ENCODE measurements at places on chromosomes 2 and 18.

DNA sequence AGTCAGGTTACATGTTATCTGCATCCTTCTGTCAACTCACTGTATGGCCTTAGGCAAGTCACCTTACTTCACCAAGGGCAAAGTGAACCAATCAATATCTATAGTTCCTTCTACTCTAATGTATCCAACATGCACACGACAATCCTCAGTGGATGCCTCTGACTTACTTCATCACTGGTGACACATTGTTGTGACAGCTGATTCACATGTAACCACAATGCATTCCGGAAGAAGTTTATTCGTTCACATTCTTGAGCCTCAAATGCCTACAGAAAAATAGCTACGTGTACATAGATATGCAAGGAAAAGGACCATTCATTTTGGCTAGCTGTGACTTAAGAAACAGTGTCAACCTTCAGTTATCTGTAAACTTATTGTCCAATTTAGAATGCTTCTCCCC, 26.3 kb upstream of the EPG5 start:
- DNase-seq: no peak

DNA sequence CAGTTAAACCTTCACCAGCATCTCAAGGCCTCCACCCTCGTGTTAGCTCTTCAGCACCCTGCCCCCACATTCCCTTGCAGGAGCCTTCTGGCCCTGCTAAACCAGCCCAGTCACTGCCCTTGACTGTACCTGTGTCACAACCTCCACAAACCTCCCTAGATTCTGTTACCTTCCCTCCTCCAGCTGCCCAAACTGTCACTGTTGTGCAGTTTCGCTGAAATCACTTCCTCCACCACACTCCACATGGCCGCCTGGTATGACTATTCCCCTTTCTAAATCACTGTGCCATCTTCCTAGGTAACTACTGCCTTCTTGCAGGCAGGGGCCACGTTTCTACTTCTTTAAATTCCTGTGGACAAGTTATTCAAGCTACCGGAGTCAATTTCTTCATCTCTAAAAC, 160.2 kb downstream of the GALNT14 start:
- DNase-seq: no peak

DNA sequence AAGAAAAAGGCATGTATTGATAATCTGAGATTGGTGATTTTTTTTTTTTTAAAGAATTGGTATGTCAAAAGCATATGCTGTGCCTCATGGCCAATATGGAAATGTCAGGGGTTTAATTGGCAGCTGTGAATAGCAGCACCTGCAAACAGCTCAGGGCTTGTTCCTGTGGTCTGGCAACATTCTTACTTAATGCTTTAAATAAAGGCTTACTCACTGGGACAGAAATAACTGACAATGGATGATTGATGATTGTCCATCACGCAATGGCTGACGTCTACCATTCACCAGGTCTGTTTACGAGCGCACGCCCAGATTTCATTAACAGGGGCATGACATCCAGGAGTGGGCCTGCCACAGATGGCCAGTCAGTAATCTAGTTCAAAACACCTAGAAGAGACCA, 66.7 kb downstream of the ETAA1 start:
- DNase-seq: no peak

GRCh38 chr2:23425338-23425871, 40.4 kb downstream of the KLHL29 start:
- no peak for DNase-seq

DNA sequence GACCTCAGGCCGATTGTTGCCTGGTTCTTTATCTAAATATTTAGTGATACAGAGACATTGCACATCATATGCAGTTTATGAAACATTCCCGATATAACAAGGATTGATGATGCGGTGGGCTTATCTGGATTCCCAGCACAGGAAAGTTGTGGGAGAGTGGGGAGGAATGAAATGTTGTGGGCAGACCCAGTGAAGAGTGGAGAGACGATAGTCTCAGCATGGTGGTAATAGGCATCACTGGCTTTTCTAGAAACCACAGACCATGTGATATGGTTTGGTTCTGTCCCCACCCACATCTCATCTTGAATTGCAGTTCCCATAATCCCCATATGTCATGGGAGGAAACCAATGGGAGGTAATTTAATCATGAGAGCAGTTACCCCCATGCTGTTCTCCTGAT, 34.8 kb upstream of the RND3 start:
- DNase-seq: no peak

DNA sequence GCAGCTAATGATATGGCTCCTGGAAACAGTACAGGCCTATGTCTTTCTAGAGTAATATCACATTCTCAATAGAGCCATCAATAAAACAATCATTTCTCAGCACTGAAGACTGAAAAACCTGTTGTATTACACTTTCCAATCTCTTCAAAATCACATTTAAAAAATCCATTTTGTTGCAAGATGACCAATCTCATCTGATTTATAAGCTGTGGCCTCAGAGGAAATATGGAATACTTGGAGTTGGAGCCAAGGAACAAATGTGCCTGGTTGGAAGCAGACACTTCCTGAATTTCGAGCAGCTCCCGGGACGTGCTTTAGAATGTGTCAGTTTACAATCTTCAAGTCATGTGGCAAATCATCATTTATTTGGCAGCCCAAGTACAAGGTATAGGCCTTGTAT, 114.5 kb downstream of the ADCYAP1 start:
- DNase-seq: no peak

DNA sequence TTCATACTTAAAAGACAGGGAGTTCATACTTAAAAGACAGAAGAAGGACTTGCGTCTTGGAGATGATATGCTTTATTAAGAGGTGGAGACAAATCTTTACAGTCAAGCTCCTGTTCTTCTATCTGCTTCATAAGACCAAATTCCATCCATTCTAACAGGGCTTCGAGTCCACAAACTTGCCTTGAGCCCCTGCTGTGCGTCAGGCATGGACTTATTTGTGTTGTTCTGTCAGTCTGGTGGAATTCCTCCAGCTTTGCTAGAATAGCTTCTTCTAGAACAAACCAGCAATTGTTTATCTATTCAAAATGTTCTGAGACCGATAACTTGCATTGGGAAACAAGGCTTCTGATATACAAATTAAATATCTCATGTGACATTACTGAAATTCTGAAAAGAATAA, 73.9 kb upstream of the SOX11 start:
- no peak for DNase-seq

- no peak for DNase-seq
Observed at GRCh38 chr2:57936216-57936615, 110.4 kb upstream of the VRK2 start.

GRCh38 chr2:109285244-109285651, 156.2 kb downstream of the SH3RF3 start:
- no peak for DNase-seq

DNA sequence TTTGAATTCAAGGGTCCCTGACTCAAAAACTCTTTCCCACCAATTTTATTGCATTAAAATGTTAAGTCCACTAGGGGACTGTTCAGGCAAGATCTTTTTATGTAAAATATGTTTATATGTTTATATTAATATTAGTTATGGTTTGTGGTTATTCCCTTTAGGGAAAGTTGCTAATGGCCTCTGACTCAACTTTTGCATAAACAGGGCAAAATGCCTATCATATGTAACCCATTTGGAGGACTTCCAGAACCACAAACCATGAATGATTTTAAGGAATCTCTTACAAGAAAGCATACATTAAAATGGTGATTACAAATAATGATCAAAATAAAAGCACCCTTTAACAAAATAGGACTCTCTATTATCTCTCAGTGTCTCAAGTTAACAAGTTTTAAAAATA, 1484.5 kb upstream of the ZEB2 start:
- no peak for DNase-seq

All from GOT3 (cell line).